Activated CD8-positive, alpha-beta memory T cell treated with anti-CD3 and anti-CD28 coated beads, Interleukin-2, amount 10 ng/mL, durations not matched to agents 7 days and 5 days (primary cell): ENCODE measurements at places on chromosomes 7 and 10. TPM values are rescaled to one million over a fixed set of nuclear protein-coding genes. Genes with fewer than 3 reads are reported as not detected.

HERC4 gene
- total RNA-seq: 59.1 TPM

GALNT17 gene
- total RNA-seq: not detected

HKDC1 gene
- 0.61 TPM for total RNA-seq

SPDYE11 gene
- not detected for total RNA-seq

CDNF gene
- total RNA-seq: 0.50 TPM

SPDYE9 gene
- total RNA-seq: not detected

NME8 gene
- total RNA-seq: not detected

TUBB8 gene
- not detected for total RNA-seq

GRCh38 chr7:91249506-91250233 lies 14.6 kb upstream of the FZD1 start:
- no peak for DNase-seq
- no peaks in the 10 kb centered on the region for H3K36me3 ChIP-seq
- no peak overlapping the region for H3K27ac ChIP-seq
- H3K4me3 ChIP-seq: no peak overlapping the region
- no peaks in the 10 kb centered on the region for H3K4me1 ChIP-seq

DNA sequence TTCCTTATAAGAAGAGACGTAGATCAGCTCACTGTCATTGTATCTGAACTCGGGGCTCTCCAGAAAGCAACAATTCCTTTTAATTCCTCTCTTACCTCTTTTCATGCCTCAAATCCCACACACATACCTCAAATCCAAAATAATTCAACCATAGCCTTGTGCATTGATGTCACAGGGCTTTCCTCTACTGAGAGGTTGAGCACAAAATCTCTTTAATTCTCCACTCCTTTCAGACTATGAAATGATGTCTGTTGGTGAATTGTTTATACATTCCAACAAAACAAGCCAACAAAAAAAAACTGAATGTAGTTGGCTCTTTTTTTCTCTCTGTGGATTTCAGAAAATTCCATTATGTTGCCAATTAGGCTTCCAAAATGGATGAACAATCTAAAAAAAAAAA lies 53.2 kb downstream of the BPGM start:
- no peaks in the 10 kb centered on the region for H3K36me3 ChIP-seq
- no peaks in the 10 kb centered on the region for H3K4me1 ChIP-seq
- H3K27me3 ChIP-seq: peaks cover 8% of the 10 kb centered on the region
- no peak overlapping the region for H3K4me3 ChIP-seq
- no peak overlapping the region for H3K27ac ChIP-seq

- no peak for DNase-seq
- H3K27ac ChIP-seq: peak overlapping the region; percentile 97
- no peaks in the 10 kb centered on the region for H3K27me3 ChIP-seq
- H3K4me3 ChIP-seq: no peak overlapping the region
- peaks cover 90% of the 10 kb centered on the region for H3K4me1 ChIP-seq
Measured at GRCh38 chr10:71750124-71750841, 23.0 kb downstream of the VSIR start.

- DNase-seq: no peak
- no peaks in the 10 kb centered on the region for H3K4me1 ChIP-seq
- no peaks in the 10 kb centered on the region for H3K27me3 ChIP-seq
- H3K36me3 ChIP-seq: no peaks in the 10 kb centered on the region
Measured at GRCh38 chr7:80357530-80357929, 154.3 kb downstream of the GNAT3 start.

- no peaks in the 10 kb centered on the region for H3K36me3 ChIP-seq
- H3K27ac ChIP-seq: no peak overlapping the region
- no peak for DNase-seq
- no peak overlapping the region for H3K4me3 ChIP-seq
- H3K27me3 ChIP-seq: no peaks in the 10 kb centered on the region
Measured at GRCh38 chr7:1907751-1908365, 237.8 kb downstream of the ELFN1 start.

- H3K27me3 ChIP-seq: no peaks in the 10 kb centered on the region
- H3K4me3 ChIP-seq: no peak overlapping the region
- no peaks in the 10 kb centered on the region for H3K4me1 ChIP-seq
- H3K36me3 ChIP-seq: no peaks in the 10 kb centered on the region
Measured at GRCh38 chr10:20858292-20859124, 38.6 kb downstream of the NEBL start.

GRCh38 chr7:48085433-48085791 lies 3.7 kb upstream of the UPP1 start:
- peak overlapping the region; percentile 50 for H3K4me3 ChIP-seq
- H3K27me3 ChIP-seq: no peaks in the 10 kb centered on the region
- peak overlapping the region; percentile 98 for H3K27ac ChIP-seq
- peaks cover 11% of the 10 kb centered on the region for H3K36me3 ChIP-seq

GRCh38 chr7:141397236-141398163 lies 153.7 kb upstream of the AGK start:
- H3K4me1 ChIP-seq: no peaks in the 10 kb centered on the region
- H3K4me3 ChIP-seq: no peak overlapping the region
- H3K36me3 ChIP-seq: no peaks in the 10 kb centered on the region
- H3K27me3 ChIP-seq: peaks cover 13% of the 10 kb centered on the region

- H3K4me1 ChIP-seq: peaks cover 15% of the 10 kb centered on the region
- H3K27ac ChIP-seq: no peak overlapping the region
- no peaks in the 10 kb centered on the region for H3K27me3 ChIP-seq
- H3K36me3 ChIP-seq: peaks cover 40% of the 10 kb centered on the region
- DNase-seq: no peak
- H3K4me3 ChIP-seq: no peak overlapping the region
Measured at GRCh38 chr10:48322017-48322416, 15.5 kb downstream of the MAPK8 start.

DNA sequence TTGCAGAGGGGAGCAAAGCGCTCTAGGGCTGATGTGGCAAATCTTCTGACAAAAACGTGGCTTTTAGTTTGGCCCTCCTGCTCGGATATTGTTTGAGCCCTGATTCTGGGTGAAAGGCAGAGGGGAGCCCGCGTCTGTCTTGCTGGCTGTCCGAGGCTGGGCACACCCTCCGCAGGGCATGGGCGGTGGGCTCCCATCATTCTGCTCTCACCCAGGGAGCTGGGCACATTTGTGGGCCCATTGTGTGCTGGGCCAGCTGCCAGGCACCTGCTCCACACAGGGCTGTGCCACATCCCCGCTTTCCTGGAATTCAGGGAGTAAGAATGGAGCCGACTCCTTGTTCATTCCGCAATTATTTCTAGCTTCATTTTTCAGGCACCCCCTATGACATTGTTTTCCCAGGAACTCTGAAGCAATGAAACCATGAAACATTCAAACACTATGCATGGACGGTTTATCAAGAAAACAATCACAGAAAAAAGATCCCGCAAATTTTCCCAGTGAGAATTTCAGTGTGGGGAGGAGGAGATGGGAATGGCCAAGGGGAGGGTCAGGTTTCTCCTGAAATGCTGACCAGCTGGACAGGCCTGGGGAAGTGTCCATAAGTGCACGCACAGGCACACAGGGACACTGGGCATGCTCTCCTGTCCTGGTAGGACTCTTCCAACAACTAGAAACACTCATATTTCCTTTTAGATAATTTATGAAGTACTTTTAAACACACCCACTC lies 341.1 kb downstream of the CXCL12 start:
- H3K4me1 ChIP-seq: no peaks in the 10 kb centered on the region
- no peak overlapping the region for H3K4me3 ChIP-seq
- peaks cover 25% of the 10 kb centered on the region for H3K27me3 ChIP-seq
- H3K36me3 ChIP-seq: no peaks in the 10 kb centered on the region
- DNase-seq: no peak

DNA sequence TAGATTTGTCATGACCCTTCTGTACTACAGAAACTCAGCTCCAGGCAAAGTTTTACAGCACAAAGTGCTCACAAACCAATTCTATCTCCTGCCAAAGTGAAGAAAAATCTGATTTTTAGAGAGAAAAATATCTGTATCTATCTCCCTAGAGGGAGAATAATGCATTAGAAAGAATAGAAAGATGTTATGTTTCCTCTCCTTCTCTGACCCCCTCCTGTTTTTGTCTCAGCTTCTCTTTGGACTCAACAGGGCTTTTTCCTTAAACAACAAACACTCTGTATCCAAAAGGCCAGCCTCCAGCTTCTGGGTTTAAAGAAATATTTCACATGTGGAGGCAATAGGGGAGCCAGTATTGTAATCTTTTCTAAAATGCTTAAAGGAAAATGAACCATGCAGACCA lies 627.4 kb downstream of the REEP3 start:
- no peak overlapping the region for H3K4me3 ChIP-seq
- H3K27me3 ChIP-seq: no peaks in the 10 kb centered on the region
- no peaks in the 10 kb centered on the region for H3K4me1 ChIP-seq
- H3K36me3 ChIP-seq: no peaks in the 10 kb centered on the region

DNA sequence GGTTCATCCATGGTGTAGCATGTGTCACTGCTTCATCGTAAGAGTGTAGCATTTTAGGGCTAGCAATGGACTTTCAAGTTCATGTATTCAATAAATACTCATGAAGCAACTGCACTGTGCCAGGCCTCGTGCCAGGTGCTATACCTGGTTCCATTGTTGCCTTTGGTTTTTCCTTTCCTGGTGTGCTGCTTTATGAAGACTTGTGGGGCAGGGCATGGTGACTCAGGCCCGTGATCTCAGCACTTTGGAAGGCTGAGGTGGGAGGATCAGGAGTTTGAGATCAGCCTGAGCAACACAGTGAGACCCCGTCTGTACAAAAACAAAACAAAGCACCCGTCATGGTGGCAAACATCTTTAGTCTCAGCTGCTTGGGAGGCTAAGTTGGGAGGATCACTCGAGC lies 2.2 kb upstream of the CPA4 start:
- no peak for DNase-seq
- H3K4me3 ChIP-seq: no peak overlapping the region
- H3K36me3 ChIP-seq: no peaks in the 10 kb centered on the region
- no peak overlapping the region for H3K27ac ChIP-seq
- peaks cover 3% of the 10 kb centered on the region for H3K27me3 ChIP-seq
- H3K4me1 ChIP-seq: no peaks in the 10 kb centered on the region

DNA sequence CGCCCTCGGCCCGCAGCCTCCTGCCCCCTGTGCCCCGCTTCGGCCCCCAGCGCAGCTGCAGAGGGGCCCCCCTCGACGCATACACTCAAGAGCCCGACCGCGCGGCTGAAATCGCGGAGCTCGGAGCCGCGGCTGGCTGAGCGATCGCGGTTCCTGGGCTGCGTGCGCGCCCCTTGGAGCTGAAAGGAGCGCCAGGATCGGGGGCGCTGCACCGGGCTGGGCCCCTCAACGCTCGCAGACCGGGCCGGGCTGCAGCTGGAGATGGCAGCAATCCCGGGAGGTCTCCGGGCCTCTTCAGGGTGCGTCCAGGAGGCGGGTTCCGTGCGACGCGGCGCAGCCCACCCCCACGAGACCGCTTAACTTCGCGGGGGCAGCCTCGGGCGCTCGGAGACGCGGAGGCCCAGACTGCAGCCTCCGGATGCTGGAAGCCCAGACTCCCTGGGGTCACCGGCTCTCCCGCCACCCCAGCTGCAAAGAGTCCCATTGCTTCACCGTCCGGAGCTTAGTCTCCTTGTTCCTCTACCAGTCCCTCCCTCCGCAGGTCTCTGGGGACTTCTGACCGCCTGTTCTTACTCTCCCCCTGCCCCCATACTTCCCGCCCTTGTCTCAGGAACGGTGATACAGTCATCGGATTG lies 73.0 kb upstream of the LRRC4 start:
- no peak for DNase-seq
- H3K4me3 ChIP-seq: peak overlapping the region; percentile 79
- H3K27ac ChIP-seq: peak overlapping the region; percentile 35
- peaks cover 44% of the 10 kb centered on the region for H3K4me1 ChIP-seq

GRCh38 chr10:24790599-24790998 lies 66.9 kb upstream of the ARHGAP21 start:
- no peaks in the 10 kb centered on the region for H3K36me3 ChIP-seq
- no peaks in the 10 kb centered on the region for H3K27me3 ChIP-seq
- H3K4me3 ChIP-seq: no peak overlapping the region
- DNase-seq: no peak
- peaks cover 2% of the 10 kb centered on the region for H3K4me1 ChIP-seq

- H3K27ac ChIP-seq: no peak overlapping the region
- no peak for DNase-seq
- no peaks in the 10 kb centered on the region for H3K36me3 ChIP-seq
- H3K27me3 ChIP-seq: no peaks in the 10 kb centered on the region
Measured at GRCh38 chr7:46695051-46695708, 774.1 kb upstream of the IGFBP3 start.

GRCh38 chr10:126052171-126052570 lies 155.8 kb downstream of the FANK1 start:
- H3K27ac ChIP-seq: no peak overlapping the region
- H3K4me1 ChIP-seq: no peaks in the 10 kb centered on the region
- DNase-seq: no peak
- H3K36me3 ChIP-seq: no peaks in the 10 kb centered on the region
- H3K4me3 ChIP-seq: no peak overlapping the region

DNA sequence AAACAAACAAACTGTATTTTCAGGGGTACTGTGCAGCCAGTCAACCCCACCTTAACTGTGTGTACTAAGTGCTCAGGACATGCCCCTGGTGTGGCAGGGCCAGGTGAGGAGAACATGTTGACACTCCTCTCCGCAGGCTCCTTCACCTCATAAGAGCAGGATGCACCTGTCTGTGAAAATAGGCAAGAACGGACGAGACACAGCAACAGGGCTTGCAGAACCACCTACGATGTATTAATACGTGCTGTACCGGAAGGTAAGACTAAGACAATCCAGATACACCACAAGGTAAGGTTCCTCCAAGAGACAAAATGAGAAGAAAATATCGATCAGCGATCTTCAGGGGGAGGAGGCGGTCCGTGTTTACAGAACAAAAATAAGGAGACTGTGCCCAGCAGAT lies 65.8 kb upstream of the CAMK2B start:
- no peak overlapping the region for H3K27ac ChIP-seq
- H3K4me1 ChIP-seq: no peaks in the 10 kb centered on the region
- peak; percentile 16 for DNase-seq
- no peaks in the 10 kb centered on the region for H3K36me3 ChIP-seq

GRCh38 chr10:116410351-116410750 lies 17.3 kb upstream of the PNLIPRP3 start:
- H3K27me3 ChIP-seq: no peaks in the 10 kb centered on the region
- H3K4me3 ChIP-seq: no peak overlapping the region
- no peaks in the 10 kb centered on the region for H3K36me3 ChIP-seq

GRCh38 chr10:101558204-101558603 lies 29.9 kb downstream of the POLL start:
- no peak for DNase-seq
- no peak overlapping the region for H3K4me3 ChIP-seq
- peaks cover 3% of the 10 kb centered on the region for H3K27me3 ChIP-seq
- no peaks in the 10 kb centered on the region for H3K36me3 ChIP-seq

DNA sequence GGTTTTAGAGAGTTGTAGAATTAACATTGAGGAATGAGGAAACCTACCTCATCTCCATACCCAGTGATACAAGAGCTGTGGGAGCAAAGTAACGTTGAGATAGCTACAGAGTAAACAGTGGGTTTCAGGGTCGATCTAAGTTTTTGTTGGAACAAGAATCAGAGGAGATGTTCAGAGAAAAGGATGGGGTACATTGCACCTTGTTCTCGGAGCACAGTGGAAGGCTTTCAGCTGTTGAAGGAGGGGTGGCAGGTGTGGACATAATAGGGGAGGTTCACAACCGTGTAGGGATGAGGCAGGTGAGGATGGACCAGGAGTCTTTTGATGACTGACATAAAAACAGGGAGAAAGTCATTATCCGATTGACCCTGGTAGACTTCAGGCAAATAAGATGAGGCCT lies 121.7 kb downstream of the MLLT10 start:
- peaks cover 1% of the 10 kb centered on the region for H3K4me1 ChIP-seq
- no peak overlapping the region for H3K4me3 ChIP-seq
- H3K36me3 ChIP-seq: peaks cover 2% of the 10 kb centered on the region
- no peak for DNase-seq
